ENCODE measurements at places on chromosomes 1 and 21.

GRCh38 chr1:161933592-161934588 lies 89.8 kb downstream of the OLFML2B start:
- DNase-seq: no peak

DNA sequence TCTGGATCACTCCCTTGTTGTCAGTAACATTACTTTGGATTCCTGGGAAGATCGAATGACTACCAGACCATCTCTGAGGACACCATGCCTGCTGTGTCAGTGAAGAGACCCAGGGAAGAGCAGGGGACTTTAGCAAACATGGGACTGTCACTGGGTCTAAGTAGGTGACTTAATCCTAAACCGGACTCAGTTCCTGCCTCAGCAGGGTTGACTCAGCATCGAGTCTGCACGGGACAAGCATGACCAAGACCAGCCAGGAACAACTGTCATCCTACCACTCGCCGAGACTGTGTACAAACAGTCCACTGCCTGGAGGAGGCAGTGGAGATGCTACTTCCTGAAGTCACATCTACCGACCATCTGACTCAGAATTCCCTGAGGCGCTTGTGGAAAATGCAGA lies 53.2 kb upstream of the RAB4A start:
- DNase-seq: no peak

GRCh38 chr1:63668298-63668697 lies 75.1 kb downstream of the PGM1 start:
- no peak for DNase-seq

GRCh38 chr1:53541761-53542550 lies 82.8 kb downstream of the DMRTB1 start:
- DNase-seq: no peak

Data from T follicular helper cell (primary cell).